Vagina (tissue), 2 donors: ENCODE measurements at places on chromosomes 4 and X.

- DNase-seq = no peak
Observed at GRCh38 chrX:3763111-3763510, 49.7 kb upstream of the PRKX start.

- no peak for DNase-seq
Observed at GRCh38 chrX:45001048-45001447, 128.1 kb downstream of the KDM6A start.

GRCh38 chr4:82610041-82610440, 48.3 kb upstream of the TMEM150C start:
- DNase-seq = no peak

- no peak for DNase-seq
Observed at GRCh38 chr4:158999166-158999682, 103.7 kb upstream of the RAPGEF2 start.

- DNase-seq = no peak
Observed at GRCh38 chrX:53305219-53305995, 24.0 kb upstream of the IQSEC2 start.
